Camera-type eye (tissue), 1 donor: ENCODE measurements at places on chromosomes 11 and 22. TPM values are rescaled to one million over a fixed set of nuclear protein-coding genes. Genes with fewer than 3 reads are reported as not detected.

ESAM gene
- 25.6 TPM for total RNA-seq

TIMM10B gene
- 47.2 TPM for total RNA-seq

ZP1 gene
- not detected for total RNA-seq

THRSP gene
- total RNA-seq = 3.8 TPM
